BE2C (cell line): ENCODE measurements at places on chromosomes 1 and 21.

- DNase-seq: no peak
Observed at GRCh38 chr1:64683419-64683818, 61.5 kb upstream of the RAVER2 start.

DNA sequence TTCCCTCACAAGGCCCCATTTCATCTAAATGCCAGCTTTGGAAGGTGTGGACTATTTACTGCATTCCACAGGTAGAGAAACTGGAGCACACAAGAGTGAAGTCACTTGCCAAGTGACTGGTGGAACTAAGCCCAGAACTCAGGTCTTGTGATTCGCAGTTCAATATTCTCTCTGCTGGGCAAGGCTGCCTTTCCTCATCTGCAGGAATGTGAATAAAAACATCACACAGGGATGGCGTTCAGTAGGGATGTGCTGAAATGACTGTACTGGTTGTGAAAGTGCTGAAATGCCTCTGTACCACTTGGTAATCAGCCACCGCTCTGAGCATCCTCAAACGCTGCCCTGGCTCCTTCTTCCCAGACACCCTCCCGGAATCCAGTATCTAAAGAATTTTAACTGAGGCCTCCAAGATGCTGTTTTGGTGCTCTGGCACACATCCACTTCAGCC is 145.6 kb downstream of the HIVEP3 start:
- no peak for DNase-seq

GRCh38 chr1:115665319-115666096 is 23.7 kb downstream of the VANGL1 start:
- DNase-seq: no peak

DNA sequence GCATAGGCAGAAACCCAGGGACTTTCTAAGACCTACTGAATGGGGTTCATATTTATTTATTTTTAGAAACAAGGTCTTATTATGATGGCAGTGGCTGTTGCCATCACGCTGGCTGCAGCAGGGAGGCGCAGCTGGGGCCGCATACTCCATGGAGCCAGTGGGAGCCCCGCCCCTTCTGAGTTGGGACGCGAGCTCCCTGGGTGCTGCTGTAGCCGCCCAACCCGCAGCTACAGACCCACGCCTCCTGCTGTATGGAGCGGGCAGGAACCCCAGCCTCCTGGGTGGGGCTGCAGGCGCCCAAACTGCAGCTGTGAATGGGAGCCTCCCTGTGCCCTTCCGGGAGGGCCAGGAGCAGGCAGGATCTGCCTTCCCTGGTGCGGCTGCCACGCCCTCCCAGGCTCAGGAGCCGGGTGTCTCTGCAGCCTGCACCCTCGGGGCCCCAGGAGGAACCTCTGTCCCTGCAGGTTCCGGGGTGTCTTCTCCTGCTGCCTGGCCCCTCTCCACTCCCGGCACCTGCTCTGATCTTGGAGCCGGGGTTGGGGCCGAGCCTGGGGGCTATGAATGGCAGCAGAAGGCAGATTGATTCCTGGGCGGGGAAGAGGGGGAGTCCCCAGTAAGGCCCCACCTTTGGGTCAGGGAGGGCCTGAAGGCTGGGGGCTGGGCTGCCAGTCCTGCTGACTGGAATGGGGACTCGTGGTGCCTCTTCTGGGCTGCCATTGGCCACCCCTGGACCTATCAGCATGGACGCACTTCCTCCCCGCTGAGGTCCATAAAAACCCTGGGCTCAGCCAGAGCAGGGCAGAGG is 66.5 kb upstream of the LRRN2 start:
- DNase-seq: no peak

- DNase-seq: no peak
Observed at GRCh38 chr1:151541752-151542151, 1.6 kb downstream of the TUFT1 start.

GRCh38 chr1:105632342-105633196 is 1423.9 kb upstream of the PRMT6 start:
- DNase-seq: peak; percentile 91

DNA sequence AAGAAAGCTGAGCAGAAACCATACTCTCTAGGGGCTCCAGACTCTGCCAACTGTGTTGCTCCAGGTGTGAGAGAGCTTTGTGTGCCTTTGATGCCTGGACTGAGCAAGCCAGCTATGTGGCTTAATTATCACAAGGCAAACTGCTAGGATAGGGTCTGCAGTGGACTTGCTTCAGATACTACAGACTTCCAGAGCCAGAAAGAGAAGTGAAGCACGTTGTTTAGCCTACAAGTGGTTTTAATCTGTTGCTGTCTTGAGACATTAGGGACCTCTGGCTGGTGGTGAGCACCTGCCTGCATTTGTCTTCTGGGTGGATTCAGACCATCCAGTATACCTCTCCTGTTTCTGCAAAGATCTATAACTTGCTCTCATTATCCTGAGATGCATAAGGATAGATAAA is 353.4 kb upstream of the PLXNA2 start:
- no peak for DNase-seq

- DNase-seq: no peak
Observed at GRCh38 chr1:237556911-237557310, 333.8 kb downstream of the ZP4 start.

- no peak for DNase-seq
Observed at GRCh38 chr21:14451546-14451945, 68.6 kb upstream of the HSPA13 start.

DNA sequence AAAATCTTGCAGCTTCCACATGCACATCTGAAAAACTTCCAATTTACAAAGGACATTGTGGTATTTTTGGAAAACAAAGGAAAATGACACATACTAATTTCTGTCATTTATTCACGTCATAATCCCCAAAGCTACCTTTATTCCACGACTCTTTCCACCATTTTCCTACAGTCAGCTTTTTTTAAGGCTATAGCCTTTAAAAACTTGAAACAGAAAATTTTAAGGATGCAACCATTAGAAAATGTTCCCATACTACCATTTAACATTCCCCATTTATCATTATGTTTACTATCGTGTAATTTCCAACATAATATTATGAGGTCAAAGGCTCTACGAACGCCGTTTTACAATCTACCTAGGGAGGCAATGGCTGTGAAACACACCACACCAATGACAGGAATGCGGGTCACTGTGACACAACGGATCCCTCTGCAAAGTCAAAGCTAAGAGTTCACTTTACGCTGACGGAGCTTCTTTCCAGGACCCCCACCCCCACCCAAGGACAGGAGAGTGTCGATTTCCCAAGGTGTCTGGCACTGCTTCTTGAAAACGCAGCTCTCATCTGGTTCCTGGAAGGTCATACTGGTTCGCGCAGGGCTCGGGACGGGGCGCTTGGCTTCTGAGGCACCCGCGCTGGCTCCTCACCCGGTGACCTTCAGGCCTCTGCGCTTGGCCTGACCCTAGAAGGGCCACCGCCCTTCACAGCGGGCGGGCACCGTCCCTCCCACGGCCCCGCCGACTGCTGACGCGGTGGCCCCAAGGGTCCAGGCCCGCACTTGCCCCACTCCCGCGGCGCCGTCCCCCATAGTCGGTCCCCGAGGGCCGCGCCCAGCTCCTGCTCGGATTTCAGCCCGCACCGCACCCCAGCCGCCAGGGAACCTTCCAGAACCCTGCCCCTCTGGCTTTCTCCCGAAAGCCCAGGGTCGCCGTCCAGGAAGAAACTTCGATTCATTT is 50.5 kb upstream of the ATF3 start:
- peak; percentile 29 for DNase-seq

GRCh38 chr1:221783936-221784335 is 42.0 kb upstream of the DUSP10 start:
- no peak for DNase-seq

- DNase-seq: no peak
Observed at GRCh38 chr1:208919371-208919770, 664.1 kb upstream of the CAMK1G start.

GRCh38 chr1:210301615-210302000 is 27.1 kb upstream of the HHAT start:
- no peak for DNase-seq

GRCh38 chr1:111600886-111601386 is 18.7 kb upstream of the RAP1A start:
- no peak for DNase-seq
